ENCODE measurements at places on chromosomes 5 and 9.

- no peak for DNase-seq
Measured at GRCh38 chr5:115541611-115542010, 3.0 kb downstream of the FEM1C start.

- no peak for DNase-seq
Measured at GRCh38 chr5:181121675-181122561, 9.1 kb downstream of the OR2V1 start.

DNA sequence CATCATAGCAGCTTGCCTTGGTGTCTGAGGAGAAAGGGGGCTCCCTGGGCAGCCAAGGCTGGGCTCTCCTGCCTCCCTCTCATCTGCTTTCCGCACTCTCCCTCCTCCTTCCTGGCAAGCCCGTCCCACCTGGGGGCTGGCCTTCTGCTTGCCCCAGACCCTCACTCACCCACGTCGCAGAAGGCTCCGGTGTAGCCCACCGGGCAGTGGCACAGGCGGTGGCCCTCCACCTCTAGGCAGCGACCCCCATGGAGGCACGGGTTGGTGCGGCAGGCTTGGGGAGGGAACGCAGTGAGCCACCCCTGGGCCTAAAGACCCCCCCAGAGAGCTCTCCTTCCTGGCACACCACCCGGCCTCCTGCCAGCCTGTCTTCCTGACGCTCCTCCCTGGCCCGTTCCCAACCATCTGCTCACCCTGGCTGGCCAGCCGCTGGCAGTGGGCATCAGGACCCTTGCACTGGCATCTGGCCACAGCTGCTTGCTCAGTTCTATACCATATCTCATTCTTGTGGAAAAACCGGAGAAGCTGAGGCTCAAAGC lies 4.2 kb upstream of the PFN3 start:
- no peak for DNase-seq

DNA sequence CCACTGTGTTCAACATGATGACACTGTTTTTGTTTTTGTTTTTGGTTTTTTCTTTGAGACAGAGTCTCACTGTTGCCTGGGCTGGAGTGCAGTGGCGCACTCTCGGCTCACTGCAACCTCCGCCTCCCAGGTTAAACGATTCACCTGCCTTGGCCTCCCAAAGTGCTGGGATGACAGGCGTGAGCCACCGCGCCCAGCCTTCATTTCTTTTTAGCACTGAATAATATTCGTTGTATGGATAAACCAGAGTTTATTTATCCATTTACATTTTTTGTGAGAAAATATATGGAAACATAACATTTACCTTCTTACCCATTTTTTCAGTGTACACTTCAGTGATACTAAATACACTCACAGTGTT lies 4.2 kb downstream of the CARD19 start:
- DNase-seq = no peak

DNA sequence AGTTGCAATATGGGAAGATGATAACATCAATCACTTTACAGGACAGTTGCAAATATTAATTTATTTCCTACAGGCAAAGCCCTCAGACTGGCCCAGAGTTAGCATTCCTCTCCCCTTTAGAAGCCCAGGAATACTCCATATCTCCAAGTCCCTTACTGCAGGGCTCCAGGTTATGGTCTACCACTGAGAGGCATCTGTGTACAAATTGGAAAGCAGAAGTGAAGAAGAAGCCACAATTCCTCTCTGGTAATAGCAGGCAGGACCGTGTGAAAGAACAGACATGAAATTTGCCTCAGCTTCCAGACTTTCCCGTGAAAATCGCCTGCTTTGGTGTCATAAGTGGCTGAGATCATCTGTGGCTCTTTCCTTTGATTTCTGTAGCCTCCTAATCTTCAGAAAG lies 289.6 kb downstream of the GLIS3 start:
- no peak for DNase-seq

GRCh38 chr5:139593716-139594319 lies 32.7 kb downstream of the UBE2D2 start:
- DNase-seq = peak; percentile 78

DNA sequence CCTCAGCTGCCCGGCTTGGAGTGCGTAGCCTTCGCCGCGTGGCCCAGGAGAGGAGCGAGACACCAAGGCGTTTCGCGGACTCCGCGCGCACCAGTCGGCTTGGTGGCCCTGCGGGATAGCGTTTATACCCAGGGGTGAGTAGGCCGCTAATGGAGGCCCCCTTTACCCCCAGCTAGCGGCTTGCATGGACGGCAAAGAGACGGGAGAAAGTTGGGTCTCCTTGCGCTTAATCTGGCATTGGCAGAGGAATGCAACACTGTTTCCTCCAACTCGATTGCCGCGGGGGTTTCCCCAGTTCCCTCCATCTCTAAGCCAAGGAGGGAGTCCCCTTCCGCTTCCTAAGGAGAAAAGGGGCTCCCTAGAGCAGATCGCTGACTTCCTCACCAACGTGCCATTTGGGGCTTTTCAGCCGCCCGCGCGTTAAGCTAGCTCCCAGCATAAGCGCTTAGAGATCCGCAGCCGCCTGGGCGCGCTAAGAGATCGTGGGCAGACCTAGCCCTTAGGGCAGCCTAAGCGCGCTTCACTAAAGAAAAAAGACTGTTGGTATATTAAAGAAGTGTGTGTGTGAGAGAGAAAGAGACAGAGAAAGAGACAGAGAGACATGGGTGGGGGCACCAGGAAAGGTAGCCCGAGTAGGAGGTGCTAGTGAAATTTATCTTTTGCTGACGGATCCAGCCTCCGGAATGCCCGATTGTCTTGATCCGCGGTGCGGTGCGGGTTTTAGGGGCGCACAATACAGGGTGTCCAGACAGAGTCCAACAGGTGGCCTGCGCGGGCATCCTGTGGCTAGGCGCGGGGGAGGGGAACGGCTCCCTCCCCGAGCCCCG lies 597.9 kb upstream of the SGCD start:
- DNase-seq = no peak

All from EL (cell line).